ENCODE measurements at places on chromosomes 3 and 15. TPM values are rescaled to one million over a fixed set of nuclear protein-coding genes. Genes with fewer than 3 reads are reported as not detected.

GRCh38 chr3:159787794-159788205 lies 200.8 kb upstream of the IL12A start:
- peak overlapping the region; percentile 81 for H3K27ac ChIP-seq
- peaks cover 3% of the 10 kb centered on the region for H3K27me3 ChIP-seq
- H3K4me1 ChIP-seq = peaks cover 49% of the 10 kb centered on the region
- H3K36me3 ChIP-seq = peaks cover 4% of the 10 kb centered on the region
- peak overlapping the region; percentile 55 for H3K4me3 ChIP-seq

GRCh38 chr3:8842293-8842692 lies 72.9 kb upstream of the OXTR start:
- no peak overlapping the region for H3K4me3 ChIP-seq
- H3K36me3 ChIP-seq = peaks cover 3% of the 10 kb centered on the region
- H3K4me1 ChIP-seq = no peaks in the 10 kb centered on the region
- no peak overlapping the region for H3K27ac ChIP-seq

- peak overlapping the region; percentile 77 for H3K27ac ChIP-seq
- H3K4me3 ChIP-seq = peak overlapping the region; percentile 83
- peaks cover 11% of the 10 kb centered on the region for H3K4me1 ChIP-seq
Measured at GRCh38 chr3:182683858-182684257, 109.4 kb upstream of the ATP11B start.

DNA sequence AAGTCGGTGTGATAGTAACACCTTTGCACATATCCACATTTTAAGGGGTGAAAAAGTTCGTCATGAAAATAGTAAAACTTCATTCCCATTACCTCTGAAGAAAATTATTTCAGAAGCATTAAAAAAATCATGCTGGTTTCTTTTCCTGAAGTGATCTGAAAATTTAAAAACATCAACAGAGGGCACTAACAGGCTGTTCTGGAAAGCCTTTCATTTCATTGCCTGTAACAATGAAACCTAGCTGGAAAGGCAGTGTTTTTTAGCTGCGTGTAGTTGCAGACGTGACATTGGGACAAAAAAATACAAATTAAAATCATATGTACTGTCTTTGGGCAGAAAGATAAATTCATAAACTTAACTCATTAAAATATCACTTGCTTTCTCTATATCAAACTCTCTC lies 993.8 kb downstream of the GBE1 start:
- H3K27ac ChIP-seq = no peak overlapping the region
- no peaks in the 10 kb centered on the region for H3K36me3 ChIP-seq
- H3K4me1 ChIP-seq = peaks cover 9% of the 10 kb centered on the region
- peak overlapping the region; percentile 50 for H3K4me3 ChIP-seq
- no peaks in the 10 kb centered on the region for H3K27me3 ChIP-seq

DNA sequence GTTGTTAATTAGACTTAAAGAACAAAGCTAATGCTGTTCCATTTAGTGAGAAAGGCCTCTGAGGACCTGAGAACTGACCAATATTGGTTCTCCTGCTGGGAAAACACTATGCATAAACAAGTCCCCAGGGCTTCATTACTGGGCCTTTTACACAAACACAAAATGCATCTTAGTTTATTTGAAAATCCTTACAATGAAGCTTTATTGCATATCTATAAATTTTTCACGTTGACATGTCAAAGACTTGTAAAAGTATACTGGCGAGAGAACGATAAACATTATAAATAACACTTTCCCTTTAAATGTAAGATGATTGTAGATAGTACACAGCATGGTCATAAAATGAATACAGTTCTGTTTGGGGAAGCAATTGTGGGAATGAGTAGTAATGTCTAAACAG lies 151.7 kb downstream of the ROBO2 start:
- no peak overlapping the region for H3K4me3 ChIP-seq
- no peak for DNase-seq
- no peaks in the 10 kb centered on the region for H3K27me3 ChIP-seq
- H3K36me3 ChIP-seq = no peaks in the 10 kb centered on the region
- peaks cover 11% of the 10 kb centered on the region for H3K4me1 ChIP-seq
- no peak overlapping the region for H3K27ac ChIP-seq

DNA sequence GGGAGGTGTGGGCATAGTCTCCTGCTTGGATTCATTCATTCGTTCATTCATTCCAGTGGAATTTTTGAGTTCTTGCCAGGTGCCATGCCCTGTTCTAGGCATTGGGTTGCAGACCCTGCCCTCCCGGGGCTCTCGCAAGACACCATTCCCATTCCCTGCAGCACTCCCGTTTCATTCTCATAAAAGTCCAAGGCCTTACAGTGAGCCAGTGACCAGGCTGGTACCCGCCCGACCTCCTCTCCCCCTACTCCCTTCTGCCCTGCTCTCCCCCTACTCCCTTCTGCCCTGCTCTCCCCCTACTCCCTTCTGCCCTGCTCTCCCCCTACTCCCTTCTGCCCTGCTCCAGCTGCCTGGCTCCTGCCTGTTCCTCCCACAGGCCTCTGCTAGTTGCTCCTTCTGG lies 41.9 kb downstream of the AMOTL2 start:
- DNase-seq = no peak
- H3K4me3 ChIP-seq = no peak overlapping the region
- H3K27ac ChIP-seq = peak overlapping the region; percentile 73
- H3K27me3 ChIP-seq = no peaks in the 10 kb centered on the region
- H3K36me3 ChIP-seq = no peaks in the 10 kb centered on the region
- H3K4me1 ChIP-seq = peaks cover 34% of the 10 kb centered on the region

GRCh38 chr15:89664441-89665350 lies 9.4 kb upstream of the KIF7 start:
- peaks cover 16% of the 10 kb centered on the region for H3K27me3 ChIP-seq
- H3K4me1 ChIP-seq = peaks cover 4% of the 10 kb centered on the region
- peak overlapping the region; percentile 80 for H3K4me3 ChIP-seq
- DNase-seq = no peak

DNA sequence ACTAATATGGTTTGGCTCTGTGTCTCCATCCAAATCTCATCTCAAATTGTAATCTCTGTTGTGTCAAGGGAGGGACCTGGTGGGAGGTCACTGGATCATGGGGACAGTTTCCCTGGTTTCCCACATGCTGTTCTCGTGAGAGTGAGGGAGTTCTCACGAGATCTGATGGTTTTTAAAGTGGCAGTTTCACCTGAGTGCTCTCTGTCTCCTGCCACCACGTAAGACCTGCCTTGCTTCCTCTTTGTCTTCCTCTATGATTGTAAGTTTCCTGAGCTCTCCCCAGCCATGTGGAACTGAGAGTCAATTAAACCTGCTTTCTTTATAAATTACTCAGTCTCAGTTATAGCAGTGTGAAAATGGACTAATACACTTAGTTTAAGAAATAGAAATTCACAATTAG lies 228.9 kb downstream of the CD47 start:
- H3K36me3 ChIP-seq = no peaks in the 10 kb centered on the region
- no peak overlapping the region for H3K4me3 ChIP-seq
- H3K27me3 ChIP-seq = peaks cover 3% of the 10 kb centered on the region
- no peak overlapping the region for H3K27ac ChIP-seq

- H3K27me3 ChIP-seq = no peaks in the 10 kb centered on the region
- no peak overlapping the region for H3K4me3 ChIP-seq
- peaks cover 20% of the 10 kb centered on the region for H3K4me1 ChIP-seq
Measured at GRCh38 chr3:104437131-104437750, 929.5 kb upstream of the ALCAM start.

DNA sequence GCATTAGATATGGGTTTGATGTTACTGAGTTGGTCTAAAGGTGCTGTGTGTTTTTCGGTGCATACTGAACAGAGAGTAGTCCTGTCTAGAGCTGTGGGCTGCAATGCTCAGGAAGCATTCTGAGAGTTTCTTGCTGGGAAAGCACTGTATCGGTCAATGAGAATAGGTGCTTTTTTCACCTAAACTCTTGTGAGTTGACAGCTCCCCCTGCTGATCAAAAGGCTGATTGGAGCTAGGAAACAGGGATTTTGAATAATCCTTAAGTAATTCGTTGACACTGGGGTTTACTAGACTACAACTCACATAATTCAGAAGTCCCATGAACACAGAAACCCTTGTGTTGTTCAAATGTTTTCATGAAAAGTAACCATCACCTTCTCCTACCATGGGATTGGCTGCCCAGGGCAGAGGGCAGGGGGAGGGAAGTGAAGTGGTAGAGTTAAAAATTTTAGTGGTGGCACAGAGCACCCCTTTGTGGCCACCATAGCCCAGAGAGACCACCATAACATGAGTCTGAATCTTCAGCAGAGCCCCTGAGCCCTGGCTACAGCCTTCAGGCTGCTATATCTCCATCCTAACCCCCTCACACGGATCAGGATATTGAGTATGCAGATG lies 13.0 kb upstream of the MANF start:
- H3K4me1 ChIP-seq = no peaks in the 10 kb centered on the region
- DNase-seq = no peak
- no peaks in the 10 kb centered on the region for H3K27me3 ChIP-seq

DNA sequence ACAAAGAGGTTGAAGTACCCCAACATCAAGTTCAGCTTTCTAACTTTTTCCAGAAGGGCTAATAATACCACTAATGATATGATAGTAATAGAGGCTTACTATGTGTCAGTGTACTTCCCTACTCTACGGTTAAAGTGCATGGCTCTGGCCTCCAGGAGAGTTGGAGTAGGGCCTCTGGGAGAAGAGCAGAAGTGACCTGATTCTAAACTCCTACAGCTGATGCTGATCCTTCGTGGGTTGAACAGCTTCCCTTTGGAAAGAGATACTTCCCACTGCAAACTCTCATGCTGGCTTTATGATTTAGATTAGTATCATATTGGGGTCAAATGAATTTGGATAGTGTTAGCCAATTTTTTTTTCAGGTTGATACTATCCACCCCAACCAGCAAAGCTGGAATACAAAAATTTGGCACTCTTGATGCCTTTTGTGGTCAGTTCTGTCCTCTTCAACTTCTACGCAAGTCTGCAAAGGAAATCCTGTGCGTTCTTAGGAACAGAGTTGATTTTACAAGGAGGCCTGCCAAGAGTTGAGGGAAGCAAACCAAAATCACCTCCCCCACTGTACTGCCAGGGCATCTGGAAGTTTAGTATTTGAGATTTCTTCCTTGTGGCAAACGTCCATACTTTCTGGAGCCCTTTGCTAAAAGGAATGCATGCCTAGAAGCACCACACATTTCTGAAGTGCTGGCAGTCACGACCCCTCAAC lies 17.8 kb downstream of the TMEM212 start:
- no peaks in the 10 kb centered on the region for H3K27me3 ChIP-seq
- DNase-seq = no peak
- no peaks in the 10 kb centered on the region for H3K36me3 ChIP-seq
- H3K4me3 ChIP-seq = no peak overlapping the region

GRCh38 chr3:67906261-67906660 lies 251.8 kb upstream of the SUCLG2 start:
- H3K4me3 ChIP-seq = no peak overlapping the region
- no peaks in the 10 kb centered on the region for H3K4me1 ChIP-seq
- H3K27me3 ChIP-seq = peaks cover 3% of the 10 kb centered on the region
- no peak overlapping the region for H3K27ac ChIP-seq
- H3K36me3 ChIP-seq = no peaks in the 10 kb centered on the region

DNA sequence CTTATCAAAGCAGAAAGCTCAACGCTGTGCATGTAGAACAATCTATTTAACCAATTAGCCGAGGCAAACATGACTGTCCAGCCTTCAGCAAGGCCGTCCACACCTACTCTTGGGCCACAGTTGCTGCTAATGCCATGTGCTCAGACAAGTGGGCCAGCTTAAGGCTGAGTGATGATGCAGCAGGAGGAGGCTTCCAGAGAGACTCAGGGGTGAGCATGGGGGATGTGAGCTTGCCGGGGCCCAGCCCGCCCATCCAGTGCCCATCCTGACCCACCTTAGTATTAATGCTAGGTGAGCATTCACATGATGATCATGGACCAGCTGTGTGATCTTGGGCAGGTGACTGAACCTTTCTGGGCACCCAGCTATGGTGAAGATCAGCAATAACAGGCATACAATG lies 150.1 kb downstream of the TPRA1 start:
- H3K36me3 ChIP-seq = no peaks in the 10 kb centered on the region
- no peak overlapping the region for H3K27ac ChIP-seq
- H3K27me3 ChIP-seq = peaks cover 14% of the 10 kb centered on the region
- H3K4me3 ChIP-seq = no peak overlapping the region
- DNase-seq = no peak

DNA sequence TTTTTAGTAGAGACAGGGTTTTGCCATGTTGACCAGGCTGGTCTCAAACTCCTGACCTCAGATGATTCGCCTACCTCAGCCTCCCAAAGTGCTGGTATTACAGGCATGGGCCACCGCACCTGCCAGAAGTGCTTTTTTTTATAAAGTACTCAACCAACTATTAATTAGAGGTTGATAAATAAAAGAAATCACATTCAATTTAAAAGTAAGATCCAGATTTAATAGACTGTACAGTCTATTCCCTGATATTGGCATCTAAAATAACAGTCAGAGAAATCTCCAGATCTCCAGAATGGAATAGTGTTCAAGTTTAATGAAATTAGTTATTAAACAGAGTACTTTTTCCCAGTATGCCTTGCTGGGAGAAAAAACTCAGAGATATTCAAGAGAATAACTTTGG lies 142.9 kb upstream of the SLC2A2 start:
- H3K27me3 ChIP-seq = no peaks in the 10 kb centered on the region
- peaks cover 11% of the 10 kb centered on the region for H3K36me3 ChIP-seq
- DNase-seq = no peak
- peaks cover 10% of the 10 kb centered on the region for H3K4me1 ChIP-seq

GRCh38 chr3:50010959-50011358 lies 71.0 kb downstream of the RBM6 start:
- no peak overlapping the region for H3K4me3 ChIP-seq
- H3K4me1 ChIP-seq = no peaks in the 10 kb centered on the region
- no peak for DNase-seq
- H3K36me3 ChIP-seq = peaks cover 22% of the 10 kb centered on the region
- H3K27ac ChIP-seq = no peak overlapping the region
- H3K27me3 ChIP-seq = no peaks in the 10 kb centered on the region

Gene ADAMTSL3
- total RNA-seq = 2.4 TPM

Gene CLDN18
- total RNA-seq = 7.3 TPM

Gene ALDH1A3
- total RNA-seq = 13.0 TPM

Gene ROPN1
- not detected for total RNA-seq

Gene SLC51A
- total RNA-seq = 3.7 TPM

Gene TPRG1
- total RNA-seq = 24.2 TPM

Gene FOXB1
- 0.60 TPM for total RNA-seq

Gene MAGI1
- total RNA-seq = 53.1 TPM

Gene VPS13C
- 45.8 TPM for total RNA-seq

All from type B pancreatic cell (in vitro differentiated cells).